A549 treated with CORT108297 at 1 μM for 4 hours (cell line): ENCODE measurements at places on chromosomes 3 and 15. TPM values are rescaled to one million over a fixed set of nuclear protein-coding genes. Genes with fewer than 3 reads are reported as not detected.

The ALDH1L1 gene
- total RNA-seq: 0.14 to 0.36 TPM (median 0.17 TPM) in 5 replicates

The PRR20G gene
- total RNA-seq: 0.13 to 0.19 TPM (median 0.17 TPM) in 3 of 5 replicates, not detected in the others

The MAGI1 gene
- total RNA-seq: 3.2 to 4.9 TPM (median 3.7 TPM) in 5 replicates

The GABRR3 gene
- total RNA-seq: not detected in 5 replicates

The IMPG2 gene
- total RNA-seq: 0.01 TPM in 1 of 5 replicates, not detected in the others

The PXYLP1 gene
- total RNA-seq: 9.9 to 13.7 TPM (median 13.1 TPM) in 5 replicates

The KLHL6 gene
- not detected in 5 replicates for total RNA-seq

The ITGA11 gene
- total RNA-seq: 2.4 to 7.8 TPM (median 5.0 TPM) in 5 replicates

The SCAMP5 gene
- total RNA-seq: 11.8 to 15.0 TPM (median 14.3 TPM) in 5 replicates

The SERPINI1 gene
- 2.1 to 3.3 TPM (median 2.5 TPM) in 5 replicates for total RNA-seq

The C3orf22 gene
- not detected in 5 replicates for total RNA-seq

The HHLA2 gene
- 0.04 to 0.13 TPM (median 0.08 TPM) in 3 of 5 replicates, not detected in the others for total RNA-seq

The KIAA1143 gene
- total RNA-seq: 11.1 to 15.6 TPM (median 14.7 TPM) in 5 replicates

The DENND4A gene
- total RNA-seq: 5.5 to 7.3 TPM (median 6.5 TPM) in 5 replicates

The AP3S2 gene
- 34.8 to 82.2 TPM (median 38.8 TPM) in 5 replicates for total RNA-seq

The TMC3 gene
- total RNA-seq: not detected in 5 replicates

The HHATL gene
- total RNA-seq: not detected in 5 replicates

The CHRD gene
- 0.13 to 0.48 TPM (median 0.16 TPM) in 5 replicates for total RNA-seq

The FRMD5 gene
- total RNA-seq: 2.7 to 3.7 TPM (median 3.2 TPM) in 5 replicates

The CTSH gene
- 42.4 to 51.6 TPM (median 46.3 TPM) in 5 replicates for total RNA-seq

The NOX5 gene
- 0.10 to 0.30 TPM (median 0.24 TPM) in 5 replicates for total RNA-seq

The IL12A gene
- total RNA-seq: 0.59 to 1.1 TPM (median 0.90 TPM) in 5 replicates

The COL7A1 gene
- total RNA-seq: 143 to 232 TPM (median 208 TPM) in 5 replicates

The OPA1 gene
- total RNA-seq: 21.9 to 39.0 TPM (median 29.4 TPM) in 5 replicates

The XCR1 gene
- total RNA-seq: not detected in 5 replicates

The ZPLD1 gene
- total RNA-seq: 0.03 to 0.07 TPM (median 0.05 TPM) in 4 of 5 replicates, not detected in the other

The FHIT gene
- 0.39 to 1.1 TPM (median 0.72 TPM) in 5 replicates for total RNA-seq

The DLEC1 gene
- 0.03 to 0.06 TPM (median 0.05 TPM) in 4 of 5 replicates, not detected in the other for total RNA-seq

The COMMD2 gene
- 33.6 to 41.2 TPM (median 35.1 TPM) in 5 replicates for total RNA-seq

The PLEKHO2 gene
- total RNA-seq: 5.3 to 6.2 TPM (median 5.7 TPM) in 5 replicates

The SHC4 gene
- total RNA-seq: 0.83 to 1.5 TPM (median 0.89 TPM) in 5 replicates

The MESP2 gene
- 0.10 to 0.81 TPM (median 0.47 TPM) in 5 replicates for total RNA-seq

The NPAP1 gene
- total RNA-seq: not detected in 5 replicates

The KBTBD12 gene
- total RNA-seq: not detected in 5 replicates

The DGKG gene
- 7.7 to 12.5 TPM (median 8.6 TPM) in 5 replicates for total RNA-seq

The LRRIQ4 gene
- total RNA-seq: not detected in 5 replicates

The FOXB1 gene
- not detected in 5 replicates for total RNA-seq

The ZDHHC19 gene
- 0.09 to 0.27 TPM (median 0.18 TPM) in 3 of 5 replicates, not detected in the others for total RNA-seq

The PHC3 gene
- total RNA-seq: 10.0 to 17.4 TPM (median 13.6 TPM) in 5 replicates

The CSPG4 gene
- total RNA-seq: 0.06 to 0.12 TPM (median 0.10 TPM) in 5 replicates

The LTF gene
- total RNA-seq: 0.15 TPM in 1 of 5 replicates, not detected in the others

The AMIGO3 gene
- 0.23 to 1.3 TPM (median 0.41 TPM) in 5 replicates for total RNA-seq
